ENCODE measurements at places on chromosomes 13 and 19.

- no peak for DNase-seq
Measured at GRCh38 chr13:72246396-72246795, 379.4 kb upstream of the DACH1 start.

DNA sequence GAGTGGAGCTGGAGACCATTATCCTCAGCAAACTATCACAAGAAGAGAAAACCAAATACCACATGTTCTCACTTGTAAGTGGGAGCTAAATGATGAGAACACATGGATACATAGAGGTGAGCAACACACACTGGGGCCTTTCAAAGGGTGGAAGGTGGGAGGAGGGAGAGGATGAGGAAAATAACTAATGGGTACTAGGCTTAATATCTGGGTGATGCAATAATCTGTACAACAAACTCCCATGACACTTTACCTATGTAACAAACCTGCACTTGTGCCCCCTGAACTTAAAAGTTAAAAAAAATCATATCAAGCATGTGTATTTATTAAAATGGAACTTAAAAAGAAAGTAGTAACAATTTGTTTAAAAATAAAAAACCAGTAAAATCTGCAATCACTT is 5.0 kb downstream of the SIGLEC14 start:
- DNase-seq, result no peak

DNA sequence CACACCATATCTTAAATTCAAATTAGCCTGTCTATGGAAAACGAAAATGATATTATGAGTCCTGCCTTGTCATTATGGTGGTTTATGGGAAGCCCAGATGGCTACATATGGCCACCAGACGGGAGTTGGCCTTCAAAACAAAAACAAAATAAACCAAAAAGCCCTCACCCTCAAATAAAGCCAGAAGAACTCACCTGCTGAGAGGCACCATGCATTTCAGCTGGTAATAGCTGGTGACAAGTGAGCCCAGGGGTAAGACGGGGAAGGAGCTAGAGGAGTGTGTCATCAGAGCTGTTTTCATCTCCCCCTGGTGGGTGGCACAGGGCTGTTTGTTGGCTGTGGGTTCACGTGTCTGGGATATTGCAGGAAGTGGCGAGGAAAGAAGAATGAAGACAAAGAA is 152.9 kb downstream of the EFNB2 start:
- DNase-seq, result no peak

DNA sequence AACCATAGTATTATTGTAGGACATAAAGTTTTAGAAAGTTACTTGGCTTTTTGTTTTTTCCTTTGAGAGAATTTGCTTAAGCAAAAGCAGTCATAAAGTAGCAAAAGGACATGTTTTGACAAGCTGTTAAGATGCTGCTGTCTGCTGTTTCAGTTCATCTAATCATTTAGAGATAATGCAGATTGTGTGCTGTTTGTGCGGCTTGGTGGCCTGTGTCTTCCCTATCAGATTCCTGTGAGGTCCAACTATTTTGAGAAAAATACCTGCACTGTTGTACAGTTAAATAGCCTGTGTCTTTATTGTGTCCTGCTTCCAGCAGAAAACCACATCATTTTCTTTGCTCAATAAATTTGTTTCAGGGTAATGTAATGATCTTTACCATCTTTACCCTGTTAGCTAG is 20.0 kb downstream of the UCHL3 start:
- DNase-seq, result no peak

- no peak for DNase-seq
Measured at GRCh38 chr19:14473073-14473977, 1.8 kb downstream of the PTGER1 start.

DNA sequence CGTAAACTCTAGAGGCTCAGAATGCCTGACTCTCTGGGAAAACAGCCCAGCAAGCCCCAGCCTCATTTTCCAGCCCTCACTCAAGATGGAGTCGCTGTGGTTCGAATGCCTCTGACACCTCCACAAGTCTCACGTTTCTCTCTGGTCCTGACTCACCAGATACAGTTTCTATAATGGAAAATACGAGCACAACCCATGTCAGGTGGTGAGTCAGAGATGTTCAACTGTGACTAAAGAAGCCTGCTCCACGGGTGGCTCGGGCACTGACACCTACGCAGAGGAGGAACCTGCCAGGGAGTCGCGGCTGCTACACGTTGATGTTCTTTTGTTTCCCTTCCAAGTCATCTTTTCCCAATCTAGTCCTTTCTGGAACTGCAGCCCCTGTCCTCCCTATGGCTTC is 87.1 kb upstream of the STK24 start:
- no peak for DNase-seq

DNA sequence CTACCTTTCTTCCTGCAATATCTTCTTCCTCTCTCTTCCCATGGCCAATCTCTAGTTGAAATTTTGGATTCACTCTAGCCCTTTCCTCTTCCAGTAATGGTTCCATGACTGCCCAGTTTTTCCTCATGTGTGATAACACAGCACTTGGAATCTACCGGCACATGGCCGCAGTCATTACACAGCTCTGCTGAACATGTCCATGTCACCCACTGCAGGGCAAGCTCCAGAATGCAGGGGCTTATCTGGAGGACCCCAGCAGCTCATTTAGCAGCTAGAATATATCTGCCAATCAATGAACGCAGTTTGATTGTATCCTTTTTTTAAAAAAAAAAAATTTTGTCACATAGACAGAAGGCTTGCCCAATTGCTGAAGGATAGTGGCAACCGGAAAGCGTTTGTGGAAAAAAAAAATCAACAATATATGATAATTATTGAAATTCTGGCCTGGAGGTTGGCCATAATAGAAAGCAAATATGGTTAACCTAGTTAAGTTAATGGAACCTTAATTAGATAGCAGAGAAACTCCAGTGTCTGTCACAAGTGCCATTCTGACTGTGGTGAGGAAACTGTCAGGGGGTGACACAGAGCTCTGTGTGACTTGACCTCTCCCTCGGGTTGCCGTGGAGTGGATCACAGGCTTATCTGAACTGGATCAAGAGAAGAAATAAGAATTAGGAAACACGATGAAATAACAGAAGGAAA is 426.7 kb downstream of the LIG4 start:
- no peak for DNase-seq

Data from CD4-positive, alpha-beta T cell treated with Interleukin-10 for 1 hour (primary cell).